Calu3 (cell line): ENCODE measurements at places on chromosomes 5 and 9. TPM values are rescaled to one million over a fixed set of nuclear protein-coding genes. Genes with fewer than 3 reads are reported as not detected.
A peak's percentile ranks its signal among the peaks of the same experiment; 100 is the strongest.

Gene CSNK1G3
- 48.2 and 57.5 TPM in 2 replicates for total RNA-seq

Gene TAF11L5
- not detected in 2 replicates for total RNA-seq

Gene SSBP2
- 15.5 and 18.9 TPM in 2 replicates for total RNA-seq

Gene TRIM14
- 34.1 and 54.0 TPM in 2 replicates for total RNA-seq

Gene LOX
- total RNA-seq, result 3.6 and 8.7 TPM in 2 replicates

Gene SPINK7
- total RNA-seq, result not detected in 2 replicates

Gene PCDHB6
- not detected in 2 replicates for total RNA-seq

Gene OGN
- total RNA-seq, result not detected in 2 replicates

Gene NTRK2
- total RNA-seq, result 1.5 and 2.1 TPM in 2 replicates

Gene TICAM2
- total RNA-seq, result 1.2 and 2.1 TPM in 2 replicates

Gene PRRC2B
- 137 and 143 TPM in 2 replicates for total RNA-seq

Gene BHMT2
- not detected in 2 replicates for total RNA-seq

Gene SREK1
- 99.6 and 102 TPM in 2 replicates for total RNA-seq

GRCh38 chr5:132019857-132020555 is 8.5 kb upstream of the ACSL6 start:
- no peak for DNase-seq
- peaks cover 65% of the 10 kb centered on the region for H3K27me3 ChIP-seq
- no peaks in the 10 kb centered on the region for H3K4me1 ChIP-seq
- no peak overlapping the region for H3K27ac ChIP-seq

DNA sequence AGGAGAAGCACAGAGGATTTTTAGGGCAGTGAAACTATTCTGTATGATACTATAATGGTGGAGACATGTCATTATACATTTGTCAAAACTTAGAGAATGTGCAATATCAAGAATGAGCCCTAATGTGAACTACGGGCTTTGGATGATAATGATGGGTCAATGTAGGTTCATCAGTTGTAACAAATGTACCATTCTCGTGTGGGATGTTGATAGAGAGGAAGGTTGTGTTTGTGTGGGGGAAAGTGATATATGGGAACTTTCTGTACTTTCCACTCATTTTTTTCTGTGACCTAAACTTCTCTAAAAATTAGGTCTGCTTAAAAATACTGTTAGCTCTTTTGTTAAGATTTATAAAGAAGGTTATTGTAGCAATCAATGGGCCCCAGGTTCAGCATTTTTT is 138.9 kb downstream of the SPATA31D1 start:
- no peak overlapping the region for H3K27ac ChIP-seq
- no peaks in the 10 kb centered on the region for H3K36me3 ChIP-seq
- H3K4me1 ChIP-seq, result no peaks in the 10 kb centered on the region
- H3K4me3 ChIP-seq, result no peak overlapping the region
- no peaks in the 10 kb centered on the region for H3K27me3 ChIP-seq
- DNase-seq, result no peak

GRCh38 chr9:2270565-2270964 is 255.4 kb downstream of the SMARCA2 start:
- H3K4me3 ChIP-seq, result no peak overlapping the region
- no peaks in the 10 kb centered on the region for H3K4me1 ChIP-seq
- no peak for DNase-seq

GRCh38 chr9:7216004-7216841 is 458.4 kb downstream of the KDM4C start:
- peak; percentile 53 for DNase-seq
- H3K4me1 ChIP-seq, result no peaks in the 10 kb centered on the region

DNA sequence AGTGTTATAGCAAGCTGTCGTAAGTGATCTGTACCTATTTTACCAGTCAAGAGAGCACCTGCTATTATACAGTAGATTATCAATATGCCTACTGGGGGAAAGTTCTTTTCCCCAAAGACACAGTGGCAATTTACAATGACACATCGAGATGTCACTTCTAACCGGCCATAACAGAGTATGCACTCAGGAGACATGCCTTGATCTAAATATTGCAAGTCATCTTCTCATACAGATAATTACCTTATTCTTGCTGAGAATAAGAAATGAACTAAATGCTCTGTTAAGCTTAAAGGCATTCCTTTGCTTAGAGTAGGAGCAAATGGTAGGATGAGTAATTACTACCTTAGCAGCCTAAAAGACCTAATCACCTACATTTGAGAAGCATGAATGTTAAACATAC is 71.6 kb downstream of the PKD2L2 start:
- H3K4me1 ChIP-seq, result no peaks in the 10 kb centered on the region
- no peaks in the 10 kb centered on the region for H3K27me3 ChIP-seq
- DNase-seq, result no peak
- H3K36me3 ChIP-seq, result peaks cover 11% of the 10 kb centered on the region
- no peak overlapping the region for H3K27ac ChIP-seq

GRCh38 chr5:74034733-74035132 is 408.7 kb downstream of the ARHGEF28 start:
- no peaks in the 10 kb centered on the region for H3K27me3 ChIP-seq
- no peak overlapping the region for H3K27ac ChIP-seq
- H3K4me1 ChIP-seq, result peaks cover 15% of the 10 kb centered on the region
- no peak for DNase-seq
- no peak overlapping the region for H3K4me3 ChIP-seq
- H3K36me3 ChIP-seq, result no peaks in the 10 kb centered on the region

GRCh38 chr5:164296603-164297080 is 791.2 kb downstream of the MAT2B start:
- no peaks in the 10 kb centered on the region for H3K4me1 ChIP-seq
- no peaks in the 10 kb centered on the region for H3K27me3 ChIP-seq
- H3K27ac ChIP-seq, result no peak overlapping the region
- DNase-seq, result no peak
- no peaks in the 10 kb centered on the region for H3K36me3 ChIP-seq

DNA sequence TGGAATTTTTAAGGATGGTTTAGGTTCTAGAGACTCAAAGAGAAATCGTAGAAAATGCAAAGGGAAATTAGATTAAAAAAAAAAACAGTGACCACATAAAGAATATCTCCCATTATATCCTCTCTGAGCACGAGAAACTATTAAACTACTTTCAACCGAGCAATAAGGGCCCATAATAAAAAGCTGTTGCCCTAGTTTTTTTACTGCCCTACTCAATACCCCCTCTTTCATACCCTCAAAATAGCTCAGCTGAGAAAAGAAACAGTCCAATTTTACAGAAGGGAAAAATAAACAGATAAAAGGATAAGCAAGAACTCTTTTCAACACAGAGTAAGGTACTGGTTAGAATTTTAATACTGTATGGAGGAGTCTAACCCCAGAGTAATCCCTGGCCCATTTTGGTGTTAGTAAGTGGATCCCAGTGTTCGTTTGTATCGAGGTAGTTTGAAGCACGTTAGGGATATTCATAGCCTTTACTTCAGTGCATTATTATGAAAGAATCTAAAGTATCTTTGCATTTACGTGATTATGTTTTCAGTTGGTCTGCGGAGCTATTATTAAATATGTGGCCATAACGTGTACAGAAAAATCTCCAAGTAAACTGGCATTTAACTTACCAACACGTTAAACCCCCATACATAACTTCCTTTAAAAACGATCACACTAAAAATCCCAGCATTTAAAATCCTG is 980 bp upstream of the RHOBTB3 start:
- peaks cover 50% of the 10 kb centered on the region for H3K4me1 ChIP-seq
- peaks cover 24% of the 10 kb centered on the region for H3K36me3 ChIP-seq
- H3K27ac ChIP-seq, result peak overlapping the region; percentile 79
- H3K27me3 ChIP-seq, result no peaks in the 10 kb centered on the region
- peak overlapping the region; percentile 95 for H3K4me3 ChIP-seq

DNA sequence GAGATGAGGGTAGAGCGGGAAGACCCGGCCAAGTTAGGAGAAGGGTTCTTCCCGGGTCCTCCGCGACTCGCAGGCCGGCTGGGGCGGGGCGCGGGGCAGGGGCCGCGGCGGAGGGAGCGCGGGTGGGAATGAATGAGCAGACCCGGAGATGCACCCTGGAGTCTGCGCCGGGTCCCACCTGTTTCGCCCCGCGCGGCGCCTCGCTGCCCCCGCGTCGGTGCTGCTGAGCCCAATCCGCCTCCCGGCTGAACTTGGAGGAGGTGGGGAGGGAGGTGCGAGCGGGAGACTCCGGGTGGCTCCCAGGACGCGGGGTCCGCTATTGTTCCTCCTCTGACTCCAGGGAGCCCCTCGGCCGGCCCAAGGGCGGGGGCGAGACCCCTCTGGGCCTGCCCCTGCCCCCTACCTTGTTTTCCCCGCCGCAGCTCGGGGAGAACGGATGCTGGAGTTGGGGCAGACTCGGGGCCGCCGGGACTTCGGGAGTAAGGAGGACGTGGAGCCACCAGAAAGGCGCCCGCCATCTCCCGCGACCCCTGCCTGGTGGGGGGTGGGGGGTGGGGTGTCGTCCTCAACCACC is 659 bp downstream of the RAI14 start:
- H3K4me3 ChIP-seq, result peak overlapping the region; percentile 60
- H3K36me3 ChIP-seq, result peaks cover 43% of the 10 kb centered on the region
- H3K4me1 ChIP-seq, result peaks cover 27% of the 10 kb centered on the region

DNA sequence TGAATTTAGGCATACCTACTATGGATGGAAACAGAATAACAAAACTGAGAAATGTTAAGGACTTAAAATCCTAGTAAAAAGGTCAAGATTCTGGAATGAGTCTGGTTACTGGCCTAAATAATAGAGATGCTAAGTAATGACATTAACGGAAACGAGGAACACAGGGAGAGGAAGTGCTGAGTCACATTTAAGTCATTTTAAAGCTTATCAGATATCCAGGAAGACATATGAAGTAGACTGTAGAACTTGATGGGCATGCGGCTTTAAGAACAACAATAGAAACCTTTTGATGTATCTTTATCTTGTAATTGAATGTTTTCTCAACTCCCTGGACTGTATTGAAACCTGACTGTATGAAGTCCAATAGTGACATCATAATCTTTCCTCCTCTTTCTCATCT is 1251.4 kb upstream of the CDH6 start:
- H3K4me3 ChIP-seq, result no peak overlapping the region
- no peaks in the 10 kb centered on the region for H3K36me3 ChIP-seq
- no peak overlapping the region for H3K27ac ChIP-seq
- no peaks in the 10 kb centered on the region for H3K27me3 ChIP-seq
- DNase-seq, result no peak
- no peaks in the 10 kb centered on the region for H3K4me1 ChIP-seq

GRCh38 chr5:13632676-13633075 is 311.8 kb downstream of the DNAH5 start:
- peaks cover 18% of the 10 kb centered on the region for H3K4me1 ChIP-seq
- no peak overlapping the region for H3K4me3 ChIP-seq
- H3K36me3 ChIP-seq, result no peaks in the 10 kb centered on the region
- no peak overlapping the region for H3K27ac ChIP-seq
- no peaks in the 10 kb centered on the region for H3K27me3 ChIP-seq

GRCh38 chr9:4301971-4302427 is 2.1 kb upstream of the GLIS3 start:
- H3K36me3 ChIP-seq, result peaks cover 39% of the 10 kb centered on the region
- peaks cover 65% of the 10 kb centered on the region for H3K4me1 ChIP-seq
- DNase-seq, result no peak
- H3K27me3 ChIP-seq, result no peaks in the 10 kb centered on the region

GRCh38 chr9:71353720-71354119 is 232.3 kb upstream of the TRPM3 start:
- no peak overlapping the region for H3K27ac ChIP-seq
- peaks cover 21% of the 10 kb centered on the region for H3K27me3 ChIP-seq
- H3K4me3 ChIP-seq, result no peak overlapping the region
- DNase-seq, result no peak
- H3K4me1 ChIP-seq, result no peaks in the 10 kb centered on the region

GRCh38 chr9:70392189-70392588 is 22.3 kb downstream of the KLF9 start:
- no peaks in the 10 kb centered on the region for H3K4me1 ChIP-seq
- H3K4me3 ChIP-seq, result no peak overlapping the region
- DNase-seq, result peak; percentile 4
- no peaks in the 10 kb centered on the region for H3K36me3 ChIP-seq

- peaks cover 7% of the 10 kb centered on the region for H3K4me1 ChIP-seq
- no peaks in the 10 kb centered on the region for H3K36me3 ChIP-seq
- H3K27me3 ChIP-seq, result peaks cover 43% of the 10 kb centered on the region
These were observed 17.7 kb downstream of the ROPN1L start for GRCh38 chr5:10459080-10460055.

DNA sequence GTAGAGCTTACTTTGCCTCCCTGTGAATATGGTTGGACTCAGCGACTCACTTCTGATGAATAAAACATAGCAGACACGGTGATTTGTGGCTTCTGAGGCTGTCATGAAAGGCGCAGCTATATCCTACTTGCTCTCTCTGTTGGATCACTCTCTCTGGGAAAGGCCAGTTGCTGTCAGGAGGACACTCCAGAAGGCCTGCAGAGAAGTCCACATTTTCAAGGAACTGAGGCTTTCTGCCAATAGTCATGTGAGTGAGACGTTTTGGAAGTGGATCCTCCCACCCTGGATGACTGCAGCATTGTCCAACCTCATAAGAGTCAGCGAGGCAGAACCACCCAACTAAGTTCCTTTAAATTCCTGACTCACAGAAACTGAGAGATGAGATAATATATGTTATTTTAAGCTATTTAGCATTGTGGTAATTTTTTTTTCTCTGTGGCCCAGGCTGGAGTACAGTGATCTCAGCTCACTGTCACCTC is 156.0 kb upstream of the MAST4 start:
- H3K4me1 ChIP-seq, result no peaks in the 10 kb centered on the region
- H3K36me3 ChIP-seq, result no peaks in the 10 kb centered on the region
- no peak overlapping the region for H3K27ac ChIP-seq
- DNase-seq, result no peak

- no peaks in the 10 kb centered on the region for H3K4me1 ChIP-seq
- no peak for DNase-seq
- no peaks in the 10 kb centered on the region for H3K27me3 ChIP-seq
- H3K36me3 ChIP-seq, result no peaks in the 10 kb centered on the region
- no peak overlapping the region for H3K27ac ChIP-seq
These were observed 14.2 kb upstream of the AGGF1 start for GRCh38 chr5:77015938-77016569.

DNA sequence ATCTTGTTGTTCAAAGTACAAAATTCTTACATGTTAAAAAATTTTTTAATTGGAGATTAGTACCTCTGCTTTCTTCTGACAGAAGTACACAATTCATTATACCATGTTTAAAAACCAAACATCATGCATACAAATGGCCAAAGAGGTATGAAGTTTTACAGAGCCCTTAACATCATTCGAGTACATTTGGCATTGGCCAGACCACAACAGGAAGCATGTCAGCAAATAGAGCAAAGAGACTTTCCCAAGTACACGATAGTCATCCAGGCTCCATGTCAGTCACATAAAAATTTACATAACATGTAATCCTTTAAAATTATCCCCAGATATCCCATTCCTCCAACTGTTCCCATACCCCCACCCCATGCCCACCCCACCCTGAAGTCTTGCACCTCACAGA is 22.5 kb downstream of the HMGCS1 start:
- H3K36me3 ChIP-seq, result peaks cover 96% of the 10 kb centered on the region
- H3K27me3 ChIP-seq, result no peaks in the 10 kb centered on the region
- no peak for DNase-seq
- H3K27ac ChIP-seq, result peak overlapping the region; percentile 6
- no peak overlapping the region for H3K4me3 ChIP-seq

- no peaks in the 10 kb centered on the region for H3K4me1 ChIP-seq
- DNase-seq, result no peak
- no peak overlapping the region for H3K4me3 ChIP-seq
- no peak overlapping the region for H3K27ac ChIP-seq
These were observed 78.9 kb downstream of the SEMA4D start for GRCh38 chr9:89418882-89419640.
